HCT116 (cell line): ENCODE measurements at places on chromosomes 16 and 17. TPM values are rescaled to one million over a fixed set of nuclear protein-coding genes. Genes with fewer than 3 reads are reported as not detected.

SPN gene
- total RNA-seq, result 0.47 TPM

TPSG1 gene
- not detected for total RNA-seq

CACNG3 gene
- total RNA-seq, result not detected

LITAFD gene
- not detected for total RNA-seq

C16orf54 gene
- 0.15 TPM for total RNA-seq

DNA sequence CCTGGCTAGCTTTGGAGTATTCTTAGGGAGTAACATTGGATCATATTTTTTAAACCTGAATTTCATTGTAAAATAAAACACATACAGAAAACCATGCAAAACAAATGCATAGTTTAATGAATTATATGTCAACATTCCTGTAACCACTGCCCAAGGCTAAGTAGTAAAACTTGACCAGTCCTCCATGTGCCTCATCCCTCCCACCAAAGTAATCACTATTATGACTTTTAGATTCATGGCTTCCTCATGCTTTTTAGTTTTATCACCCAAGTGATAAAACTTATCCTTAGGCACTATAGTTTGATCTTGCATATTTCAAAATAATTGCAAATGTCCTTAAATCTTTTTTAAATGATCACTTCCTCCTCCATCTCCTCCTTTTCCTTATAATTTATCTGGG is 20.4 kb downstream of the PRKCA start:
- no peak for DNase-seq

DNA sequence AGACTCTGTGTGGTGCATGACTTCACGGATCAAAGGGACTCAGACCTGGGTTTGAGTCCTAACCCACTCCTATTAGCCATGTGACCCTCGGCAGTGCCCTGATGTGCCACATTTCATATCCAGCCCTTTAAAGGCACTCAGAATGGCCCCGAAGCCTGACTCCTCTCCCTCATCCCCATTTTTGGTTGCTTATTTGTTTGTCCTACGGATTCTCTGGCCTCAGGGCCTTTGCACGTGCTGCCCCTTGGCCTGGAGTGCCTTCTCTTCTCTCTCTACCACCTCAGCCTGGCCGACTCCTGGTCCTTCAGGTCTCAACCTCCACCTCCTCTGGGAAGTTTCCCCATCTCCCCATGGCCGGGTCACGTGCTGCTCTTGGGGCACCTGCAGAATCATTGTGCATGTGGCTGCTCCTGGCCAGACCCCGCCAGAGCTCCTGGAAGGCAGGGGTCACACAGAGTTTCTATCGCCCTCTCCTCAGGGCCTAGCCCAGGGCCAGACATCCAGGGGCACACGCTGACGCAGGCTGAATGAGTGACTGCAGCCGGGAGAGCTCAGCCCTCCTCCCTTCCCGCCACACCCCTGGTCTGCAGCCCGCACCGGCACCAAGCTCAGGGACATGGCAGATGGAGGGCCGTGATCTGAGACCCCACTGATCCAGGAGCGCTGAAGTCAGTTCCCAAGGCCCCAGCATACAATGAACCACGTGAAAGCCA is 22.0 kb upstream of the CIBAR2 start:
- DNase-seq, result no peak

DNA sequence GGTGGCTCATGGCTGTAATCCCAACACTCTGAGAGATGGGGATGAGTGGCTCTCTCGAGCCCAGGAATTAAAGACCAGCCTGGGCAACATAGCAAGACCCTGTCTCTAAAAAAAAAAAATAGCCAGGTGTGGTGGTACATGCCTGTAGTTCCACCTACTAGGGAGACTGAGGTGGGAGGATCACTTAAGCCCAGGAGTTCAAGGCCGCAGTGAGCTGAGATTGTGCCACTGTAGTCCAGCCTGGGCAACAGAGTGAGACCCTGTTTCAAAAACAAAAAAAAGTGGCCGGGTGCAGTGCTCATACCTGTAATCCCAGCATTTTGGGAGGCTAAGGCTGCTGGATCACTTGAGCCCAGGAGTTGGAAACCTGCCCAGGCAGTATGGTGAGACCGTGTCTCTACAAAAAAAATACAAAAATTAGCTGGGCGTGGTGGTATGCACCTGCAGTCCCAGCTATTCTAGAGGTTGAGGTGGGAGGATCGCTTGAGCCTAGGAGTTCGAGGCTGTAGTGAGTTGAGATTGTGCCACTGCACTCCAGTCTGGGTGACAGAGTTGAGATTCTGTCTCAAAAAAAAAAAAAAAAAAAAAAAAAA is 3.0 kb downstream of the C16orf54 start:
- no peak for DNase-seq

GRCh38 chr17:33023790-33024189 is 32.1 kb downstream of the SPACA3 start:
- DNase-seq, result no peak
